Activated B cell treated with CpG ODN at 0.5 μM for 24 hours (primary cell): ENCODE measurements at places on chromosomes 3 and 15. TPM values are rescaled to one million over a fixed set of nuclear protein-coding genes. Genes with fewer than 3 reads are reported as not detected.

Gene SOX2
- not detected in 2 replicates for total RNA-seq

Gene CSTA
- total RNA-seq = not detected in 2 replicates

Gene GOLGA8S
- 0.09 and 0.10 TPM in 2 replicates for total RNA-seq

Gene KIF15
- total RNA-seq = 2.4 and 3.1 TPM in 2 replicates

Gene CLDN18
- not detected in 2 replicates for total RNA-seq

Gene C15orf62
- total RNA-seq = 5.7 and 6.5 TPM in 2 replicates

Gene SH3GL3
- total RNA-seq = not detected in 2 replicates

Gene TP53BP1
- 53.9 and 54.6 TPM in 2 replicates for total RNA-seq

Gene ERC2
- not detected in 2 replicates for total RNA-seq
